ENCODE measurements at places on chromosomes 2 and 18.

- DNase-seq = no peak
These were observed 47.4 kb downstream of the NTSR2 start for GRCh38 chr2:11622611-11623010.

GRCh38 chr2:127829845-127830246 lies 18.9 kb upstream of the WDR33 start:
- DNase-seq = no peak

DNA sequence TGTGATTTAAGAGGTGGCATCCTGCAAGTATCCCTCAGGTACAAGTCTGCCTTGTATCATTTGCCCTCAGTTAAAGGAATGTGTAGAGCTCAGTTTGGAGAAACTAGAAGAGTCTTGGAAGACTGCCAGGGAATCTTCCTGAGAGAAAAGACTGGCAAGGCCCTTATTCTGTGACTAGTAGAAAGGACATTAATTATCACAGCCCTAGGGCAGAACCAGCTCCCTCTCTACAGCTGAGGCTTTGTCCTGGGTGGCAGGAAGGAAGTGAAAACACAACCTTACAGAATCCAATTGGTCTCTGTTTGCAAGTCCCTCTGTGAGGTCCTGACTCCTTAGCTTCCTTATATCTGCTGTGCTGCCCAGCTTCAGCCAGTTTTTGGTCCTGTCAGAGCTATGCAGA lies 385.9 kb upstream of the CYRIA start:
- DNase-seq = no peak

DNA sequence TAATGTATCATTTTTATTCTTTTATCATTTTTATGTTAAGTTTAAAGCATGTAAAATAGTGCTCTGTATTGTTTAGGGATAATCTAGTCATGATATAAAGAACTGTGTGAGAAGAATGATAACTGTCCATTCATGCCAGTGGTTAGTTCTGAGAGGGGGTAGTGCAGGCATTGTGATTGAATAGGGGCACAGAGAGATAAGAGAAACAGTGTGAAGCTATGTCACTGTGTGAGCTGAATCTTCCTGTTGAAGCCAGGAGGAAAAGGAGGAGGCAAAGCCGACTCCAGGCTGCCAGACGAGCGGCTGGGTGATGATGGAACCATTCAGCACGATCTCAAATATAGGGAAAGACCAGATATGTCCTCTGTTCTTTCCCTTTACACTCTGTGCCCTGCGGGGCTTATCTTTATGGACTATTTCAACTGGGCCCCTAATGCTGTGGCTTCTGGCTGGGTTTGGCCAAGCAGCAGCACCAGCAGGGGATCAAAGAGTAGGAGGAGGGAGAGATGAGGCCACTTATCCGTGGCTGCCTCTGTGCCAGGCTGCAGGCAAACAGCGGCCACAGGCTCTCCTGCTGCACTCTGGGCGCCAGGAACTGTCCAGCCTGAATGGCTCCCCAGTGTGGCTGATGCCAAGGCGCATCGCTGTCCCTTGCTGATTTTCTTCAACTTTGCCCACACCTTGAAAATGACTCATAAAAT lies 128.0 kb downstream of the SPP2 start:
- DNase-seq = peak; percentile 41

DNA sequence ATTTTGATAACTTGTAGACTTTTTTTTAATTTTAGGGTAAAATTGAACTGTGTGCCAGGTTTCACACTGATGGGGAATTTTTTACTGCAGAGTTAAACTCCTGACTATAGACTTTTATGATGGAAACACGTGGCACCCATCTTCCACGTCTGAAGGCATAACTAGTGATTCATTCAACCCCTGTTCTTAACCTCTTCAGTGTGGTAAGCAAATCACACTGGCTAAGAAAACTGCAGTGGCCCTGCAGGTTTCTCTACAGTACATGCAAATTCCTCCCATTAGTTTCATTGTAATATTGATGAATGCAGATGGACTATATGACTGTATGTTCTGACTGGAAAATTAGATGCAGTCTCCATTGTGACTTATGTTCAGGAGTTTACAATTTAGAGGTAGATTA lies 47.2 kb downstream of the SMAD4 start:
- no peak for DNase-seq

DNA sequence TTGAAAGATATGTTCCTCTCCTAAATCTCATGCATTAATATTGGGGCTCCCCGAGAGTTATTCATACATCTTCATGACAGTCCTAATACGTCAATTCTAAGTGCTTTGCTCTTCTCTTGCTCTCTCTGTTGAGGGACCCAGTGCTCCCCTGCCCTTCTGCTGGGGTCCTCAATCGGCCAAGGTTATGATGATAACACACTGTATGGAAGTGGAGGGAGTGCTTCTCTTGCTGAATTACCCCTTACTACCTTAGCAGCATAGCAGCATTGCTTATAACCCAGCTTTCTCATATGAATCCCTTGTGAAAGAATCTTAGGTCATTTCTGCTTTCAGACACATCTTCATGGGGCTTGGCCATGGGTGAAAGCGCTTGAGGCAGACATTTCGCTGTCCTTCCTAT lies 43.2 kb downstream of the ITPRID2 start:
- no peak for DNase-seq

DNA sequence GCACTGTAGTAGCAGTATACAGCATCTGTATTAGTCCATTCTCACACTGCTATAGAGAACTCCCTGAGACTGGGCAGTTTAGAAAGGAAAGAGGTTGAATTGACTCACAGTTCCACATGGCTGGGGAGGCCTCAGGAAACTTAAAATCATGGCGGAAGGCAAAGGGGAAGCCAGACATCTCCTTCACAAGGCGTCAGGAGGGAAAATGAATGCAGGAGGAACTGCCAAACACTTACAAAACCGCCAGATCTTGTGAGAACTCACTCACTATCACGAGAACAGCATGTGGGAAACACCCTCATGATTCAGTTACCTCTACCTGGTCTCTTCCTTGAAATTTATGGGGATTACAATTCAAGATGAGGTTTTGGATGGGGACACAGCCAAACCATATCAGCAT lies 25.4 kb downstream of the MAP4K4 start:
- DNase-seq = no peak

GRCh38 chr2:169081551-169081950 lies 12.2 kb downstream of the DHRS9 start:
- no peak for DNase-seq

- DNase-seq = no peak
These were observed 49.1 kb downstream of the GTF3C3 start for GRCh38 chr2:196750291-196750923.

DNA sequence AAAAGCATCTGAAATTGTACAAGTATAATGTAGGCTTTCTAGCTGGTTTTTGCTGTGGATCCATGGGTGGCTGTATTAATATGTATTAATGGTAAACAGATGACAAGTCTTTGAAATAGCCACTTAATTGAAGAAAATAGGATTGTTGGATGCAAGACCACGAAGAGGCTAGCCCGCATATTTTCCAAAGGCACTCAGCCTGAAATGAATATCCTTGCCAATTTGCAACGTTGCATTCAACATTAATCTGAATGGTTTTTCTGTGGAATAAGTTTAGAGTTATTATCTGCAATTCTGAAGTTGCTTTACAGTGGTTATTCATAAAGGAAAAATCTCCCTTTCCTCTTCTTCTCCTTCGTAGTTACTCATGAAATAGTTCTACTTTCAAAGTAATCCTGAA lies 86.2 kb upstream of the SPATS2L start:
- no peak for DNase-seq

- no peak for DNase-seq
These were observed 85.5 kb upstream of the STON1 start for GRCh38 chr2:48444404-48444803.

DNA sequence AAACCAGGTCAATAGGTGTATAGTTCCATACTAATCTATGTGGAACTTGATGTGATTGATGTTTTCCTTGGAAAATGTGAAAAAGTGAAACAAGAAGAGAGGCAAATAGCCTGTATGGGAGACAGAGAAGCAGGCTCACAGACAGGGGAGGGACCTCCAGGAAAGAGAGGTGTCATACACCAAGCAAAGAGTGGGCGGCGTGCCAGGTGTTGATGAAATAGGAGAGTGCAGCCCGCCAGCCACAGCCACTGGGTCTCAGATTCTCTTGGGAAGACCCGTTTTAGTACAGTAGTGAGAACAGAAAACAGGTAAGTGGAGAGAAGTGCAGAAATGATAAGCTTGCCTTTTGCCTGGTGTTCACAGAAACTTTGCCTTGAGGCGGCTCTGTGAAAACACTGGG lies 301.9 kb downstream of the ZNF407 start:
- no peak for DNase-seq

- no peak for DNase-seq
These were observed 16.1 kb upstream of the VPS54 start for GRCh38 chr2:64035072-64035942.
